NCI-H1436 treated with DMSO at 0.1 percent for 48 hours (cell line): ENCODE measurements at places on chromosomes 1 and 21.

GRCh38 chr1:95126846-95127245 lies 9.7 kb downstream of the TLCD4 start:
- DNase-seq: no peak

DNA sequence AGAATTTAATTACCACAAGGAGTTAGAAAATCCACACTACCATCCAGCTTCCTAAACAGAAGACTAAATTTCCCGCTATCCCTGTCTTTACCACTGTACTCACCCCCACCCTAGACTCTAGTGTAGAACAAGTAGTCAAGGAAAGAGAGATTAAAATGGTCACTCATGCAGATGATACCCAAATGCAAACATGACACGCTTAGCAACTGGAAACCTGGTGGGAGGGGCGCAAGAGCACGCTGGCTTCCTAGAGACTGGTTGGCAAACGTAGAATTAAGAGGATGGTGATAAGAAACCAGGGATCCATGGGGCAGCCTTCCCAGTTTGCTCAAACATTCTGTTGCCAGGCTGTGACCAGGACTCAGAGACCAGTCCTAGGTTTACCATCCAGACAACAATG lies 9.9 kb upstream of the LDLRAD1 start:
- no peak for DNase-seq

DNA sequence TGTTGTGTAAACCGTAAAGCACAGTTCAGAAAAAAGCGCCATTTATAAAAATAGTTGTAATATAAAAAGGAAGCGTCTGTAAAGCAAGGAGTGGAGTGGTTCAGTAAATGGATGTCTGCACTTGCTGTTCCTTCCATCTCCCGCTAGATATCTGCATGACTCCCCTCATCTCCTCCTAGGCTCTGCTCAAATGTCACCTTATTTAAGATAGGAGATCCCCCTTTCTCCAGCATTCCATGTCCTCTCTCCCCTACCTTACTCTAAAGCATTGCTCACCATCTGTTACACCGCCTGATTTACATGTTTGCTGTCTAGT lies 745 bp downstream of the MUL1 start:
- DNase-seq: no peak

GRCh38 chr1:207993477-207994445 lies 82.8 kb upstream of the CD34 start:
- DNase-seq: no peak

DNA sequence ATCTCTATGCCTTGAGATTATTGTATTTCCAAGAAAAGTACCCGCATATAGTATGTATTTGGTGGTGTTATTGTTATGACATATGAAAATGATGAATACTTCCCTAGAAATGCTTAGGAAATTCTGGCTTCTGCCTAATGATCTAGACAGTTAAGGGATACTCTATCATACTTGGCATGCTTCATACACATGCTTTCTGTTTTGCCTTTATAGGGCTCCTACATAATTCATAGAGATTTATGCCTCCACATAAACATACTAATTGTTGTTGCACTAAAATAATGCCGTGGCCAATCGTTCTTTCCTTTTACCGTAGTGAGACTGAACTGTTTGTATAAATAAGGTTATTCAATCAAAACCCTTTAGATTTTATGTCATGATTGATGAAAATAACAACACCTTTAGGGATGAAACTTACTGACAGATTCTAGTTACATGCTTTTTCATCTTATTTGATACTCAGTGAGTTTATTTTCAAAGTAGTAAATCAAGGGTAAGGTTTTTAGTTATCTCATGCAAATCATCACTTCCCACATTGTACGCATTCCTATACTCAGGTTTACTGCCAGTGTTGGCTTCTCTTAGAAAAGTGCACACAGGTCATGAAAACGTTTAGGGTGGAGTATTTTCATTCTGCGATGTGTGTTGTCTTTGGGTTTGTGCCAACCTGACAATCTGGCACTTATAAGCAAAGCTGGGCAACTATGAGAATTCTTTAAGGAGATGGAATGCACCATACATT lies 40.5 kb upstream of the SCYL3 start:
- no peak for DNase-seq

DNA sequence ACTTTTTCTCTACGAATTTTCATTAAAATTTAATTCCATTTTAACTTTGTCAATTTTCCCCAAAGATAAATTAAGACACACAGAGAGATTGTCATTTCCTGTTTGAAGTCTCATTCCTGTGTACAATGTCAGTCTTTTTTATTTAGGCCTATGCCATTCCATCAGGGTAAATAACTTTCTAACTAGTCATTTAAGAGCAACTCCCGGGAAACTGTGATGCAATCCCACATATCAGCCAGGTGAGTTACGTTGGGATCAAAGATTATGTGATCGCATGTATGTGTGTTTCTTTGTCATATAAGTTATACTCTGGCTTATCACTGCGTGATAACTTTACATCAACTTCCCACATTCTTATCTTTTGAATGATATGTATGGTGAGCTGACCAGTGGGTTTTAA lies 86.1 kb upstream of the S1PR1 start:
- DNase-seq: no peak

- no peak for DNase-seq
These were observed 167.3 kb downstream of the FASLG start for GRCh38 chr1:172826096-172826741.

GRCh38 chr1:228141226-228142044 lies 1.4 kb downstream of the GUK1 start:
- DNase-seq: no peak

GRCh38 chr1:84277343-84278059 lies 24.0 kb upstream of the SAMD13 start:
- DNase-seq: no peak

- no peak for DNase-seq
These were observed 18.6 kb downstream of the NDUFS5 start for GRCh38 chr1:39044762-39045161.

DNA sequence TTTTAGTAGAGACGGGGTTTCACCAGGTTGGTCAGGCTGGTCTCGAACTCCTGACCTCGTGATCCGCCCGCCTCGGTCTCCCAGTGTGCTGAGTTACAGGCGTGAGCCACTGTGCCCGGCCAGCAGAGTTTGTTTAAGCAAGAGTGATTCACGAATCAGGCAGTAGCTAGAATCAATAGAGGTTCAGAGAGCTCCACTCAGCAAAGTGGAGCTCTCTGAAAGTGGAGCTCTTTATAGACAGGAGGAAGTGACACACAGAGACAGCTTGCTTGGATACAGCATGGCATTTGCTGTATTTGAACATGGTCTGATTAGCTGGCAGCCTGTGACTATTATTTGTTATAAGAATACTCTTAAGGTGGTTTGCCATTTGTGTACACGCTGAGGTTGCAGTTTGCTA lies 27.1 kb upstream of the CD34 start:
- DNase-seq: no peak
